ENCODE measurements at places on chromosomes 3 and 15.

DNA sequence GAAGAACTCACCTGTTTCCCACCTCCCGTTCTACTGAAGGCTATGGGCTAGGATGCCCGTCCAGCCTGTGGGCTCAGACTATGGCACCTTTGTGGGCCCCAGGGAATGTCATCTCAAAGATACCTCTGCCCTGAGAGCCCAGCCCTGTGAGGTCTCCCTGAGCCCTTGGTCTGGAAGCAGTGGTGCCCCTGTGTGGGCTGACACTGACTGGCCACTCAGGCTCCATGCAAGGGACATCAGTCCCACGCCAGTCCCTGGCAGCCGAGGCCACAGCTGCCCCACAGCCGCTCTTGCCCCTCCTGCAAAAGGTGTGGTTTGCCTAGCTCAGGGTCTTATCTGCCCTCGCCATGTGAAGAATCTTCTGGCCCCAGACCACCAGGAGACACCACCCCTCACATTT is 106.9 kb downstream of the KLF13 start:
- DNase-seq, result no peak

- DNase-seq, result no peak
These were observed 192.6 kb downstream of the PDZRN3 start for GRCh38 chr3:73432023-73432705.

DNA sequence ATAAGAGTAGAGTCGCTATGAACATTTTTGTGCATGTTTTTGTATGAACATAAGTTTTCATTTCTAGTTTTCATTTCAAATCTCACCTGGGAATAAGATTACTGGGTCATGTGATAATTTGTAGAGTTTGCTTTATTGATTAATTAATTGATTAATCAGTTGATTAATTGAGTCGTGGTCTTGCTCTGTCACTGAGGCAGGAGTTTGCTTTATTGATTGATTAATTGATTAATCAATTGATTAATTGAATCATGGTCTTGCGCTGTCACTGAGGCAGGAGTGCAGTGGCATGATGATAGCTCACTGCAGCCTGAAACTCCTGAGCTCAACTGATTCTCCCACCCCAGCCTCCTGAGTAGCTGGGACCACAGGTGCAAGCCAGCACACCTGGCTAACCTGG is 111.6 kb downstream of the TCF12 start:
- DNase-seq, result no peak

DNA sequence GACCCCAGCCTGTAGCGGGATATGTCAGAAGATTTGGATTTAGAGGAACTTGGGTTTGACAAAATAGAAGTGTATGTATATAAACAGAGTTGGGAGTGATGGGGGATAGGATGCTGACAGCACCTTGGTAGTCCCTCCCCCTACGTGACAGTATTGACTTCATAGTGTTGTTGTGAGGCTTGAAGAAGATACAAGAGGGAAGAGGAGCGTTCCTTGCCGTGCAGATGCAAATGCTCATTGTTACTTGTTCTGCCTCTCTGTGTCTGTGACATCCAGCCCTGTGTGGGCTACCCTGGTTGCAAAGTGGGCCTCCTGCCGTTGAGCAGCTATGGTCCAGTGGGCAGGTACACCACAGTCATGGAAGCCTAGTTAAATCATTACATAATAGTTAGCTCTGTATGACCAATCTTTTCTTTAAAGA is 45.0 kb downstream of the SMAD3 start:
- no peak for DNase-seq

Data from DMS79 (cell line).